ENCODE measurements at places on chromosomes 4 and X.

GRCh38 chr4:175953960-175954521, 111.6 kb upstream of the WDR17 start:
- DNase-seq, result no peak

GRCh38 chrX:104335756-104336155, 81.0 kb upstream of the ESX1 start:
- DNase-seq, result no peak

DNA sequence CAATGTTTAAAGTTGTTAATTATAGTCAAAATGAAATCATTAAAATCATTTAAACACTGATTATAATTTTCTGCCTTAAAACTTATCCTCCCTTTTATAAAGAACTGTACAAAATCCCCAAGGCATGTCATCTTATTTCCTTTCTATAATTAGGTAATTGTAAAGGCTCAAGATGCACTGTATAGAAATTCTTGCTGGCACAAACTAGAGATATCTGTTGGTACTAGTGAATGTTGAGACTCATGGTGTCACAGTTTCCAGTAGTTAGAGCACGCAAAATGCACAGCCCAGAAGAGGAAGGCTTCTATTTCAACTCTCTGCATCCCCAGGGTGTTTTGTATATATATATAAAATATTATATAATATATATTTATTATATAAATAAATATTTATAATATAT, 22.7 kb upstream of the PLA2G12A start:
- DNase-seq, result no peak

- DNase-seq, result no peak
These were observed 58.3 kb upstream of the VSIG4 start for GRCh38 chrX:66098162-66098561.

DNA sequence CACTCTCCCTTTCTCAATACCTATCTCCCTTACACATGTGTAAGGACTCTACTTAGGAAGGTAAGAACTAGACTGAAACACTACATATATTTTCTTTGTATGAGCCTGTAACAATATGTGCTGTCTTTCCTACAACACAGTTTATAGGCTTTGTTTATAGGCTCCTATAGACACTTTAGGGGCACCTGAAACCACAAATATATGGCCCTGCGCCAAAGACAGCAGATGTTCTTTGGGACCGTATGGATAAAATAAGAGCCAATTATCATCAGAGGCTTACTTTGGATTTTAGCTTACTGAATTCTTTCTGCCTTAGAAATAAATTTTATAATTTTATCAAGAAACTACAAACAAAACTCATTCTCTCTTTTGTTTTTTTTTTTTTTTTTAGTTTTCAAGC, 16.6 kb upstream of the CXCL3 start:
- no peak for DNase-seq

- no peak for DNase-seq
These were observed 325.2 kb downstream of the MAPK10 start for GRCh38 chr4:86034616-86035015.

DNA sequence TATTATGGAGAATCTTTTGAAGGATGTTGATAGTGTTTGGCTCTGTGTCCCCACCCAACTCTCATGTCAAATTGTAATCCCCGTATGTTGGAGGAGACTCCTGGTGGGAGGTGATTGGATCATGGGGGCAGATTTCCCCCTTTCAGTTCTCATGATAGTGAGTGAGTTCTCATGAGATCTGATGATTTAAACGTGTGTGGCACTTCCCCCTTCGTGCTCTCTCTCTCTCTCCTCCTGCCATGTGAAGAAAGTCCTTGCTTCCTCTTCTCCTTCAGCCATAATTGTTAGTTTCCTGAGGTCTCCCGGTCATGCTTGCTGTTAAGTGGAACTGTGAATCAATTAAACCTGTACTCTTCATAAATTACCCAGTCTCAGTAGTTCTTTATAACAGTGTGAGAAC, 166.1 kb upstream of the NUDT6 start:
- DNase-seq, result no peak

GRCh38 chr4:174583056-174583455, 60.8 kb upstream of the HPGD start:
- DNase-seq, result no peak

Data from stimulated activated CD4-positive, alpha-beta T cell treated with anti-CD3 and anti-CD28 coated beads, Interleukin-4, amount 100 ng/mL, for 4 hours (primary cell).